Mucosa of gallbladder (tissue), 1 donor: ENCODE measurements at places on chromosomes 3 and 15. TPM values are rescaled to one million over a fixed set of nuclear protein-coding genes. Genes with fewer than 3 reads are reported as not detected.

Gene HAPLN3
- total RNA-seq: 3.9 TPM

Gene FBXL22
- total RNA-seq: 58.4 TPM

Gene THSD4
- 71.2 TPM for total RNA-seq

Gene FEZF2
- total RNA-seq: not detected

Gene RGMA
- total RNA-seq: 17.5 TPM

Gene MKRN3
- not detected for total RNA-seq

Gene RAD51
- total RNA-seq: 1.3 TPM

Gene MGLL
- total RNA-seq: 193 TPM

Gene ZDHHC23
- total RNA-seq: 7.7 TPM

DNA sequence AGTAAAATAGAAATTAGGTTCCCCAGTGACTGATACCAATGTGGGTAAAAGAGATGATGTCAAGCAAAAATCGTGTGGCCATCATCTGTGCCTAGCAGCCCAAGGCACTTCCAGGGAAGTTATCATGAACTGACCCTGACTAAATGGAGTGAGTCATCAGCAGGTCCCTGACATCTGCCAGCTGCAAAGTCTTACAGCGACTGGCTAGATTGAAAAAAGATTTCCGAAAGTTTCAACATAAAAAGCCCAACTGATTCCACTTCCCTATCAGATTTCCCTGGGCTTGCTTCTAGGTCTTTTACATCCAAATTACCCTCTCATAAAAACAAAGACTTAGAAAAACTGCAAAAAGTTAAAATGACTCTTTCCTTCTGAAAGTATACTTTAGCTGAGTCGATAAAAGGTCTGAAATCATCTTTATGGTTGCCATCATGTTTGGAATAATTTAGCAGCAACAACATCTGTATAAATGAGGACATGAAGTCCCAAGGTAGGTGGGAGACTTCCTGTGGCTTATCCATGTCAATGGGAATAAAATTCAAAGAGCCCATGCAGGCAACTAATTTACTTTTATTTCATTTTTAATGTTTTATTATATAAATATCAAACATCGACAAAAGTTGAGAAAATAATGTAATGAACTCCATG lies 342.8 kb downstream of the ERC2 start:
- no peak for DNase-seq

DNA sequence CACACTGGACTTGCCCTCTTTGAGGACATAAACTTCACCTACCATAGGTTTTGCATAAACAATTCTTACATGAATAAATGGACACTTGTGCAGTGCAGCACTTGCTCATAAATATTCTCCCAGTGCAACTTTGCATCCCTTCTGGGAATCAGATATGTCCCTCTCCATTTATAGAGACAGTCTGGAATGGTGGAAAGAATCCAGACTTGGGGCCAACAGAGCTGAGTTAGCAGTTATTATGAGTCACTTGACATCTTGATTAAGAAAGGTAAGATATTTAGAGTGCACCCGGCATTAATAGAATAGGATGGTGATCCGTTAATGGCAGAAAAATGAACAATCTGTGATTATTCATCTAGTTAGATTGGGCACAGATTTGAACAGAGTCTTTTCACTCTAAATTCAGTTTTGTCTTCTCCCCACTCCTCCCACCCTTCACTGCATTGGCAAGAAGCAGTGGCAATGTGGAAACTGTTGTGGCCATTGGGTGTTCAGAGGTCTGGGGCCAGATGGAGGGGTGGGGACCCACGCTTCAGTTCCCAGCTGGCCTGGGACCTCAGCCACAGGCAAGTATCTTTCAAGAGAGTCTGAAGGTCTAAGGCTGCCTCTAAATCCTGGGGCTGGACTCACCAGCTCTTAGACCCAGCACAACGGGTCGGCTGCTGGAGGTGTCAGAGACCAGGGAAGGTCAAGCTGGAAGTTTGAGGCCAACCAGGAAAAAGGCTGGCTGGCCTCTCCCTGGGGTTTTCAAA lies 58.9 kb upstream of the KY start:
- DNase-seq: no peak

DNA sequence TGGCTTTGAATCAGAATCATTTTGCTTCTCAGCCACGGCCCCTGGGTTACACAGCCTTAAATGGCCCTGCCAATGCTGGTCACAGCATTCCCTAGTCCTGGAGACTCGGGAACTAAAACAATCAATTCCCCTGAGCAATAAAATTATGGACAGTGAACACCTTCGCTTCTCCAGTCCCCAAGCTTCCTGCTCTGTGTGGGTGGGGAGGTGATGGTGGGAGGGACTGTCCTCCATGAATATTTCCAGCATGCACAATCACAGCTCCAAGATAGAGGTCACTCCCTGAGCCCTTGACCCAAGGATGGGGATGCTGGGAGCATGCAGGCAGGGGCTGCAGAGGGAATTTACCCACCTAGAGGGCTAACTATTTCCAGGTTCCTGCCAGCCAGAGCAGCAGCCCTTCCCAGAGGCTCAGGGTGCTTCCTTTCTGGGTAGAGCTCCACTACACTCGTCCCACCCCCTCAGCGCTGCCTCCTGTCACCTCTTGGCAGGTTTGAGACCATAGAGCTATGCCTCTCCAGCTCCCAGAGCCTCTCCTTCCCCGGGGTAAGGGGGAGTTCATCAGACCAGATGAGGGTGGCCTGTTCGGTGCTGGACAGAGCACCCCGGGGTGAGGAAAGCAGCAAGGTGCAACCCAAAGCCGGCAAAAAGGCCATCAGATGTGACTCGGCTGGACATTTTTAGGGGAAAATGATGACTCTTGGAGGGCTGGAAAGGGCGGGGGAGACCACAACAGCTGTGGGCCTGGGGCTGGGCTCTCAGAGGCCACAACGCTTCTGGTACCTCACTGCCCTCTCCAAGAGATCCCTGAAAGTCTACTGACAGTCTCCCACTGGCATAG lies 14.5 kb upstream of the CCDC33 start:
- no peak for DNase-seq

GRCh38 chr3:193874512-193874911 lies 261.4 kb upstream of the HES1 start:
- DNase-seq: no peak

DNA sequence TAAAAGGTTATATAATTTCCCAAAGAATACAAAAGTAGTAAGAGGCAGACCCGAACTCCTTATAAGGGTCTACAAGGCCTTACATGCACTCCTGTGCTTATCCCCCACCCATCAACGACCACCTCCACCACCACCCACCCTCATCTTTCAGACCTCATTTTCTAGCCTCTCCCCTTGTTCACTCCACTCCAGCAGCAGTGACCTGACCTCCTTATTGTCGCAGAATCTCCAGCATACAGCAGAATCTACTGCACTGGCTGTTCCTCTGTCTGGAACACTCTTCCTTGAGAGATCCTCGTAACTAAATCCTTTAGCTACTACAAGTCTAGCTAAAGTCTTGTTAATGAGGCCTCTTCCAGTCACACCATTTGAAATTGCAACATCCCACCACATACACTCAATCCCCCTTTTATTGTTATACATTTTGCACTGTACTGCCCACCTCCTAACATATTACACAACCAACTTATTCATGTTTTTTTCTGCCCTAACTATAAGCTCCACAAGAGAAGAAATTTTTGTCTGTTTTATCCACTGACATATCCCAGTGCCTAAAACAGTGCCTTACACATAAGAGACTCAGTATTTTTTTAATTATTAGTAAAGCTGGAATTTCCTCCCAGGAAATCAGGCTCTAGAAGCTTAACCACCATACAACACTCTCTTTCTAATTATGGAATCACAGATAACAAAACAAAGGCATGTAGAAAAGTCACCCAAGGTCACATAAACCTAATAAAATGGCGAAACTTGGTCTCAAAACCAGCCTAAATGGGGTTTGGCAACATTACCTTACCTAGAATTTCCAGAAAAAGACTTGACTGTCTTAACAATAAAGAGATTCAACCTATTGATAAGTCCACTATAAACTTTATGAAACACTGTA lies 40.2 kb downstream of the ZNF148 start:
- no peak for DNase-seq

DNA sequence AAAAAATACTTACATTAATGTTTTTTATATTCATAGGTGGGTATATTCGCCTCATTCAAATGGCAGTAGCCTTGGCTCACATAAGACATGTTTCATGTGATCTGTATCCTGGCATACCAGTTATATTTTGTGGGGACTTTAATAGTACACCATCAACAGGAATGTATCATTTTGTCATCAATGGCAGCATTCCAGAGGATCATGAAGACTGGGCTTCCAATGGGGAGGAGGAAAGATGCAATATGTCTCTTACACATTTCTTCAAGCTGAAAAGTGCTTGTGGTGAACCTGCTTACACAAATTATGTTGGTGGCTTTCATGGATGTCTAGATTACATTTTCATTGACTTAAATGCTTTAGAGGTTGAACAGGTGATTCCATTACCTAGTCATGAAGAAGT lies 3.5 kb downstream of the PDE12 start:
- DNase-seq: no peak

- no peak for DNase-seq
These were observed 15.1 kb downstream of the MYZAP start for GRCh38 chr15:57606816-57607215.

GRCh38 chr3:116281313-116282143 lies 163.8 kb downstream of the LSAMP start:
- no peak for DNase-seq

GRCh38 chr15:39625856-39626255 lies 45.0 kb downstream of the THBS1 start:
- no peak for DNase-seq

GRCh38 chr3:31241533-31241932 lies 291.2 kb upstream of the STT3B start:
- DNase-seq: no peak

GRCh38 chr3:30340500-30340899 lies 265.9 kb upstream of the TGFBR2 start:
- DNase-seq: no peak

GRCh38 chr3:107973152-107973551 lies 117.7 kb downstream of the CD47 start:
- DNase-seq: no peak

GRCh38 chr3:71753701-71754609 lies at the start of gene GPR27:
Gene GPR27 (plus strand): TSS chr3:71753855. CDS start chr3:71754050, 195 bp downstream.
- no peak for DNase-seq

DNA sequence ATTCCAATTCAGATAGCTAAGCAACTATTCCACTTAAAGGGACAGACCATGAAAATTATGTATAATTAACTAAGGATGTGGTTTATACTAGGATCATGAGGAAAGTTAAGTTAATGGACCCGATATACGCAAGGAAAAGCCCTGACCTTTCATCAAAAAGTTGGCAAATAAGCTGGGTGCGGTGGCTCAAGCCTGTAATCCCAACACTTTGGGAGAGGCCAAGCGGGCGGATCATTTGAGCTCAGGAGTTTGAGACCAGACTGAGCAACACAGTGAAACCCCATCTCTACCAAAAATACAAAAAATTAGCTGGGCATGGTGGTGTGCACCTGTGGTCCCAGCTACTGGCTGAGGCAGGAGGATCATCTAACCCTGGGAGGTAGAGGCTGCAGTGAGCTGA lies 39.6 kb downstream of the SCAP start:
- DNase-seq: no peak

GRCh38 chr15:95663156-95664100 lies 667.1 kb upstream of the NR2F2 start:
- no peak for DNase-seq

DNA sequence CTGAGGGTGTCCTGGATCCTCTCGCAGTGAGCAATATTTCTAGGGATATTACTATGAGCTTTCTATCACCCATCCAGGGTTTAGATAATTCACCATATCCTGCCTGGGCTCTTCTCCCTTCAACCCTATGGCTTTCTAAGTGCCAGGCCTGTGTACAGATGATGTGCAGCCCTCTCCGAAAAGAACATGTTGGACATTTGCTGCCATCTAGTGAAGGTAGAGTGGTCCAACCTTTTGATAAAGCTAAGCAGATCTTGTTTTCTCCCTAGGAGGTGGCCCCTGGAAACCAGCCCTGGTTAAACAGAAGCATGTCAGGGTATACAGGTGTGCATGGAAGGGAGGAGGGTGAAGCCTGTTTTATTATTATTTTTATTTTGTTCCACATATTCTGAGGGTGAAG lies 27.9 kb upstream of the SCN10A start:
- no peak for DNase-seq

DNA sequence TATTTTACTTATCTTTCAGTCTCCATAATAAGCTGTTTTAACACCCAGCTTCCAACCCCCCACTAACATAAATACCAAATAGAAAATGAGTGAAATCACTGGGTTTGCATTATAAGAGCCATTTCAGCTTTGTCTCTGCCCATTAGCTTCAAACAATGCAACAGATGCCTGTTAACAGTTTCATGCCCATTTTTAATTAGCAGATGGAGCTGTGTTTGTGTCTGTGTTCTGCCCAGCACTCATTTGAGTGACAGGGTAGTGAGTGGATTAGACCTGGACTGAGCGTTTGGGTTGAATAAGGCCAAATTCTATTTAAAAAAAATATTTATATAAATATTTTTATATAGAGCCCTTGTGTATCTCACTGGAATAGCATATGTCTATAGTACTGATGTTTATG lies 7.4 kb downstream of the RAB8B start:
- no peak for DNase-seq

- DNase-seq: no peak
These were observed 910.1 kb downstream of the MCTP2 start for GRCh38 chr15:95141486-95141885.
